ENCODE measurements at places on chromosomes 6 and 20. TPM values are rescaled to one million over a fixed set of nuclear protein-coding genes. Genes with fewer than 3 reads are reported as not detected.
A peak's percentile ranks its signal among the peaks of the same experiment; 100 is the strongest.

NHLRC1 gene
- 2.4 TPM for polyA plus RNA-seq

SFTA2 gene
- not detected for polyA plus RNA-seq

DEF6 gene
- polyA plus RNA-seq, result 7.8 TPM

NRN1 gene
- 22.7 TPM for polyA plus RNA-seq

KIAA0408 gene
- polyA plus RNA-seq, result 14.9 TPM

STMND1 gene
- polyA plus RNA-seq, result not detected

MTHFD1L gene
- 4.6 TPM for polyA plus RNA-seq

PTPRK gene
- 26.7 TPM for polyA plus RNA-seq

ENPP3 gene
- 0.43 TPM for polyA plus RNA-seq

SPTLC3 gene
- 3.1 TPM for polyA plus RNA-seq

DHX16 gene
- polyA plus RNA-seq, result 29.5 TPM

EMILIN3 gene
- polyA plus RNA-seq, result 2.1 TPM

ADISSP gene
- polyA plus RNA-seq, result 109 TPM

DNA sequence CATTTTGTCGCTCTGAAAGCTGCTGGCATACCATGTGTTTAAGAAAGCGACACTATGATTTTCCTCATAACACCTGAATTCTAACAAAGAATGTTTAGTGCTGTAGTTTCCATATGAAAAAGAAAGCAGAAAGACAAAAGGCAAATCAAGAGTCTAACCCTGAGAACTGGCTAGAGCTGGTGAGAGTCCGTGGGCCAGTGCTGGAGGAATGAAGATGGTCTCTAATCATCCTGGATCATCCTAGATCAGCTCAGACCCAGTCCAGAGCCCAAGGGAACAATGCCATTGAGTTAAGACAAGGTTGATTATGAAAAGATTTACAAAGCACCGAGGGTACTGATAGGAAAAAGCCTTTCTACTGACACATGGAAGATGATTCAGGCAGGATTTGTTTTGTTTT is 73.0 kb upstream of the MYLIP start:
- DNase-seq, result no peak

GRCh38 chr6:107636486-107636885 is 146.6 kb downstream of the SOBP start:
- DNase-seq, result no peak

DNA sequence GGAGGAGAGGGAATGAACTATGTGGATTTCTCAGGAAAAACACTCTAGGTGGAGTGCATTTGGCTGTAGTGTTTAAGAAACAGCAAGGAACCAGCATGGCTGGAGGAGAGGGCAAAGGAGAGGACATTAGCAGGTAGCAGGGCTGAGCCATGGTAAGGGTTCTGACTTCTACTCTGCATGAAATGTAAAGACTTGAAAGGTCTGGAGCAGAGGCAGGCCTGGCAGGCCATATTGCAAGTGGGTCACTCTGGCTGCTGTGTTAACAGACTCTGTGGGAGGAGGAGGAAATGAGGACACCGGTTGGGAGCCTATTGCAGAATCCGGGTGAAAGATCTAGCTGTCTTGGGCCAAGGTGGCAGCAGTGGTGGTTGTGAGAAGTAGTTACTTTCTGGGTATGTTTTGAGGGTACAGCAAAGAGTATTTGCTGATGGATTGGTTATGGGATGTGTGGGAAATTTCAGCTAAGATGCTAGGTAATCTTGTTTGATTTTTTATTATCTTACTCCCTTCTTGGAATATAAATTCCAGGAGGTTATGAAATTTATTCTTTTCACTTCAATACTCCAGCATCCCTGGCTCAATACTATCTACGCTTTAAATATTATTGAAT is 115.9 kb upstream of the BCLAF1 start:
- no peak for DNase-seq

- DNase-seq, result no peak
Observed at GRCh38 chr6:106694343-106694742, 65.0 kb downstream of the QRSL1 start.

DNA sequence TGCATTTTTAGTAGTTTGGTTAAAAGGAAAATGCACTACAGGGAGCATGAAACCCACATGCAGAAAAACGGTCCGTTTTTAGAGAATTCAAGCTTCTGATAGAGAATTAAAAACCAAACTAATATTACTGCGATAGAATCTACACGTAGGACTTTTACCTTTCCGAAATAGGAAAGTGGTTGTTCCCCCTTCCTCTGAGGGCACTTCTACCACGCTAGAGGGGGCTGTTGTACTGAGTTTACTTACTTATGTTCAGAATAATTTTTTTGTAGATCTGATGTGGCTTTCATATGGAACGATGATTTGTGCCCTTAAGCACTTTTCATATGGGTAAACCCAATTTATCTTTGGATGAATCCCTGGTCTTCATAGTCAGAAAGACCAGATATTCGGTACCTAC is 264.3 kb upstream of the PLN start:
- no peak for DNase-seq

- no peak for DNase-seq
Observed at GRCh38 chr6:45537539-45537938, 159.8 kb upstream of the SUPT3H start.

GRCh38 chr6:62999796-63000195 is 211.5 kb upstream of the FKBP1C start:
- no peak for DNase-seq

GRCh38 chr20:8094415-8094818 is 37.6 kb upstream of the PLCB1 start:
- peak; percentile 91 for DNase-seq

DNA sequence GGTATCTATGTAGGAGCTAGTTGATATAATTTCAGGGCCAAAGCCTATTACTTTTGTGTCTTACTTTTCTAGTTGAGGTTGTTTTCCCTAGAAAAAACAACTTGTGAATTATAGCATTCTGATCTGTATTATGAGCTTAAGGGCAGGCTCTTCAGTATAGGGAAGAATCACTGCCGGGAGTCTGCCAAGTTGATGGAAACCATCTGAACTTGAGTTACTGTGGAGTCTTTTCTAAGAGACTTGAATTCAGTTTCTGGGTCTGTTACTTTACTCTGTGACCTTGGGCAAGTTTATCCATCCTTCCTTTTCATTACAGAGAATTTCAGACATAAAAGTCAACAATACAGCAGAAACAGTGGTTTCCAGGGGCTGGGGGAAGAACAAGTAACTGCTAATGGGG is 2.1 kb upstream of the CASS4 start:
- no peak for DNase-seq

GRCh38 chr6:30683183-30683979 is 3.1 kb downstream of the PPP1R18 start:
- no peak for DNase-seq

DNA sequence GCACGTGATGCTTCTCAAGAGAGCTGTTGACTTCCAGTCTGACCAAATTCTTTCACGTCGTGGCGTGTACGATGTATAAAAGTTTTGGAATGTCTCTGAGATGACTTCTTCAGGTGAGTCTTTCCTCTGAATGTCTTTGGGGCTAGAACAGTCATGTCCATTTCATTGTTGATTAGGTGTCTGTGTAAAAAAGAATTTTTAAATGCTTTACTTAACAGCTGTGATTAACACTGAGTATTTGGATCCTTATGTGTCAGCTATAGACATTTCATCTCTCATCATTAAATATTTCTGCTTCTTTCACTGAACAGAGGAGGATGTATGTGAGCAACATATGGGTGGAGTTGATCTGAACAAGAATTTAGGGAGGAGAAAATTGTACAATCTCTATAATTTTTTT is 29.3 kb upstream of the KIF13A start:
- DNase-seq, result no peak

GRCh38 chr6:70811788-70812187 is 144.1 kb downstream of the SMAP1 start:
- no peak for DNase-seq

- DNase-seq, result no peak
Observed at GRCh38 chr20:23702021-23702420, 13.2 kb upstream of the CST4 start.

GRCh38 chr20:58852543-58853271 is at the start of gene GNAS:
GNAS (plus strand) TSS chr20:58852716.
- DNase-seq, result no peak

DNA sequence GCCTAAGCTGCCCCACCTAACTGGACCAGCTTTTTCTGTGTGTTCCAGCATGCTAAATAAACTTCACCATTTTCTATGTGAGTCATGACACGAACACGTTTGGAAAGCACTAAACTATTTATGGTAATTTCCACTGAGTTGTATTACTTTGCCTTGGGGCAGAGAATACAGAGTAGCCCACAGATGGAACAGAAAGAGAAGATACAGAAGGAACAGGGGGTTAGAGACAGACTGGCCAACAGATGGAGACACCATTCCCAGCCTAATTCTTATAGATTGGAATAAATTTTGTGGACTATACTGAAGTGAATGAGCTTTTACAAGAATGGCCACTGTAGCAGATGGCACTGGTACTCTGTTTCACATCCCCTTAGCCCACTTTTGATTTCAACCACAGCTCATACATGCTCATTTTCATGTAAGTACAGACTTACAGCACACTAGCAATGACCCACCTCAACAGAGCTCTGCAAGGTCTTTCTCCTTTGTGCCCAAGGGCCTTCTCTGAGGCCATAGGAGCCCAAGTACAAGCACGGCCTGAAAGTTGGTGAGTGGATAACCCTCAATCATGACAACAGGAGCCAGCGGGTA is 13.1 kb upstream of the NT5DC1 start:
- no peak for DNase-seq

GRCh38 chr20:20435453-20435852 is 67.5 kb downstream of the INSM1 start:
- no peak for DNase-seq

GRCh38 chr20:63321148-63321831 is 28.3 kb downstream of the COL20A1 start:
- peak; percentile 45 for DNase-seq

DNA sequence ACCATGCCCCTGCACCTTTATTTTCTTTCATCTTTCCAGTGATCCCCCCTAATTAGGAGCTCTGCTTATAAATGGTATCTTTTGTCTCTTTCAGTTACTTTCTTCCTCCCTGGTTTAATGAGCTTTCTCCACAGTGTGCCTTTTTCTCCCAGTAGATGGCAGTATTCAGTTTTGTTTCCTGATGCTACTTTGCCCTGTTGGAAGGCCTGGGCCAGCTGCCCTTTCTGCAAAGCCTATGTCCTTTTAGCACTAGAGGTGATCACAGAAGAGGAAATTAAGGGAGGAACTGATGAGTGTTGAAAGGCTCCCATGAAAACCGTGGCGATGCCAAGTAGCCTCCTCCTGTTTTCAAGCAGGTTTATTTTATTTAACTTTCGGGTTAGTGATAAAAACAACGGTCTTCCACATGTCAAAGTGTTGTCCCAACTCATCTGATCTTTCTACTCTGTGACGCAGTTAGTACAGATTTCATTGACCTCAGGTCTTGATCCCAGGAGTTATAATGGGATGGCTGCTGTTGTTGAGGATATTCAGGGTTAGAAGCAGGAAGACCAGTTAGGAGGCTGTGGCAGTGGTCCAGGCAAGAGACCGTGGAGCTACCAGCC is 184.2 kb upstream of the BMP2 start:
- DNase-seq, result no peak

DNA sequence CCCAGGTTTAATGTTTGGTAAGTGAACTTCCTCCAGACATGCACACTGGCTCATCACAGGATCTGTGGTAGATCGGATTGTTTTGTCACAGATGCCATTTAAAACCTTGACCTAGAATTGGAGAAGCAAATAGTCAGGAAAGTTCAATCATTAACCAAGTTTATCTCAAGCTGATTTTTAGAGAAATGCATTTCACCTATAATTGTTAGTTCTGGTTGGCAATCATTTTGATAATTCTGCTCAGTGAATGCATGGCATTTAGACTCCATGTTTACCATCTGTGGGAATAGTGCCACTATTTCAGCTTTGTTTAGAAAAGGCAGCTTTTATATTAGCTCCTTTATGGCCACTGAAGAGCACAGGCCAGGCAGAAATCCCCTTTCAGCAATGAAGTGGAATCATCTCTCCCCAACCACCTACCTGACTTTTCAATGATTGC is 73.9 kb upstream of the IPCEF1 start:
- no peak for DNase-seq

Data from urinary bladder (tissue), 4 donors.